ENCODE measurements at places on chromosomes 6 and 20.

DNA sequence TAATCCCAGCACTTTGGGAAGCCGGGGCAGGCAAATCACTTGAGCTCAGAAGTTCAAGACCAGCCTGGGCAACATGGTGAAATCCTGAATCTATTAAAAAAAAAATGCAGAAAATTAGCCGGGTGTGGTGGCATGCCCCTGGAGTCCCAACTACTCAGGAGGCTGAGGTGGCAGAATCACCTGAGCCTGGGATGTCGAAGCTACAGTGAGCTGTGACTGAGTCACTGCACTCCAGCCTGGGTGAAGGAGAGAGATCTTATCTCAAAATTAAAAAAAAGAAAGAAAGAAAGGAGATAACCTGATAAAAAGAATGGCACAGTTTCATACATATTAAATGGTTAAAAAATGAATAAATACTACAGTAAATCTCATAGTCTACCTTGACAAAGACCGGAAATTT lies 123.6 kb upstream of the TNFAIP3 start:
- no peak for DNase-seq

DNA sequence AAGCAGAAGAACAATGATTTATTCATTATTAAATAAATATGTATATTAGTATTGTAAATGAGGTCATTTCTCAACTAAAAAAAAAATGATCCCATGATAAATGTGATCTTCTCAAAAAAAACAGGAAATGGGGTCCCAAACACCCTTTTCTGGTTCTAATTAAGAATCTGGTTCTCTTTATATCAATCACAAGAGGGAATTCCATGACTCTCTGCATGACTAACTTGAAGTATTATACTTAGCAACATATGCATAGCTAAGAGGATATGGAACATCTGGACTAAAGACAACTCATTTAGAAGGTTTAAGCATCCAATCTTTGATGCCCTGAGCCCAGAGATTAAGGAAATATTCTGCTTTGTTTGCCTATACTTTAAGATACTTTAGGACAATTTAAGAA lies 89.7 kb upstream of the EMILIN3 start:
- no peak for DNase-seq

GRCh38 chr6:45495429-45496084 lies 117.8 kb upstream of the SUPT3H start:
- DNase-seq: no peak

DNA sequence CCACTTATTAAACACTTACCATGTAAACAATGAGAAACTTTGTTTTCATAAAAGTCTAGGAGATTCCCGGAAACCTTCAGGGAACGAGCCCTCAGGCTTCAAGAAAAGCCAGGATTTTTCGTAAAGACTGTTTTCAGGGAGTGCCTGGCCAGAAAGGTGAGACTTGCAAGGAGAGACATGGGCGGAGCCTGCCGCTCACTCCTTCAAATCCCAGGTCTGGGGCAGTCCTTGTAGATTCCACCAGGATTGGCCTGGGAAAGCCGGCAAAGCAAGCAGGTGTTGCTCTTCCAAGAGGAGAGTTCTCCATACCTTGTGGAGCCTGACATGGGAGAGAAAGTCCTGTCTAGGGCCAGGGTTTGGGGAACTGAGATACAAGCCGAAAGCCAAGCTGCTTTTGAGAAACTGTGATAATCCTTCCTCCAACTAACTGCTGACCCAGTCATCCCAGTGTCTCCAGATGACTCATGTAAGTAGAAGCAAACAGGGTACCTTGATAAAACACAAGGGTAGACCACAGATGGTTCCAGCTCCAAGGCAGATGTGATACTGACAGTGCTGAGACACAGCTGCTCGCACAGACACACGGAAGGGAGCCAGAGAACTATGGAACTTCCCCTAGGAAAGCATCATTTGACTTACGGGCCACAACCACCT lies 69.4 kb upstream of the NAA20 start:
- DNase-seq: no peak

DNA sequence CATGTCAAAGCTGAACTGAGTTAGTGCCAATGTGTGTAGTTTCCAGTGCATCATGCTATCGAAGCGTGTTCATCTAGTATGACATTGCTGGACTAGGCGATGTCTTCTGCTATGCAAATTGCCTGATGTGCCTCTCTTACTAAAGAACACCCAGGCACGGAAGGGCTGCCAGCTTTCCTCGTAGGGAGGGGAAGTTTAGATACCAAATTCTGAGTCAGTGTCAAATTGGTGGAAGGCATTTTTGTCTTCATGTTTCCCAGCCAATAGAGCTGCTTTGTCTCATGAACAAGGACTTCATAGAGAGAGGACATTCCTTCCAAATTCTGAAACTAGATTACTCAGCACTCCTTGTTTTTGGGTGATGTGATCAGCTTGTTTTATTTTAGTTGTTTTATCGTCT lies 320.1 kb downstream of the BTBD3 start:
- DNase-seq: no peak

DNA sequence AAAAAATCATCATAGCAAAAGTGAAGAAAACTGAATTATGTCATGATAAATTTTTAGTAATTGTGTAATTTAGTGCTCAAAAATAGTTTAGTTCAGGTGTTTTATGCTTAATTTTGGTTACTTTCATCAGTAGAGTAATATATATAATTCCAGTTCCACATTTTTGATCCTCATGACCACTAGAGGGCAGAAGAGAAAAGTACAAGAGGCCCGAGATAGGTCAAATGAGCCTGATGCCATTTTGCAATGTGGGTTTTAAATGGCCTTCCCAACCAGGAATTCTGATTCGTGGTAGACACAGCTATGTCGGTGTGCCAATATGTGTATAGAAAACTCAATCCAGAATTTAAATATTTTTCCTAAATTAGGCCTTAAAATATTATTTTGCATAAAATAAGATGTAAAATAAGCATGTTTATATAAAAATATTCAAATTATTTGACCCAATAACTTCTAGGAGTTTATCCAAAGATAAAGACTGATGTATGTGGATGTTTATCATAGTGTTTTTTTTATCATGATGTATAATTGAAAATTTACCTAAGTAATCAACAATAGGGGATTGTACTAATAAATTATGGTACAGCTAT lies 159.7 kb upstream of the RPS6KA2 start:
- DNase-seq: no peak

- no peak for DNase-seq
These were observed 203.7 kb downstream of the BMP7 start for GRCh38 chr20:57062696-57063270.

DNA sequence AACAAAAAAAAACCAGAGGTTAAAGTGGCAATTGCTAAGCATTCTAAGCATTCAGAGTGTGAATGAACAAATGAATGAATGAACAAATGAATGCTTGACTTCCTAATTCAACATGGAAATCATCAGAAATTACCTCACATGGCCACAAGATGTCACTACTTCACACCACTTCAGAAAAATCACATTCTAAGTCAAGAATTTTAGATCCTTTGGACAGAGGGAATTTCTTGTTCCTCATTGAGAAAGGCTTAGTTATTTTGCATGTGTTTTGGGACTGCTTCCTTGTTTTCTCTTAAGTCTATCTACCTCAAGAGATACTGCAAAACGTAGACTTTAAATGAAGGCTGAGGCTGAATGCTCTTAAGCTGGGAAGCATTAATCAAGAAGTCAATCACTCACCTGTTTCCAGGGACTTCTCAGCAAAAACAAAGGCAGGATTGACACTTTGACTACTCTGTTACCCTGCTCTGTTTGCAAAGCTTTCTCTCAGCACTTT lies 120.2 kb downstream of the MBOAT1 start:
- no peak for DNase-seq

DNA sequence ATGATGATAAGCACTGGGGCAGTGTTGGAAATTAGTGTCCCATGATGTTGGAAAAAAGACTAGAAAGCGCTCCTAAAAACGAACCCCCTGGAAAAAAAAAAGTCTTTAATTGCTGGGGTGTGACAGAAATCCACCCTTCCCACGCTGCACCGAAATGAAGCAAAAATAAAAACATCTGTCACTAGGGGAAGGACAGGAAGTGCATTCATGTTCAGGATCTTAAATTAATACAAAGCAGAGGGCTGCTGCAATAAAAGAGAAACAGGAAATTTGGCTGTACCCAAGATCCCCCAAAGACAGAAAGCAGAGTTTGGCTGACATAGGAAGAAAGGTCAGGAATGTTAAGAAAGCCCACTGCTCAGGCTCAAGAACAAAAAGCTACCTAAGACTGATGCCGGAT lies 333.9 kb downstream of the TBC1D32 start:
- DNase-seq: no peak

- DNase-seq: no peak
These were observed 33.7 kb downstream of the CYP24A1 start for GRCh38 chr20:54140067-54140466.

GRCh38 chr6:15398633-15399275 lies 152.9 kb downstream of the JARID2 start:
- DNase-seq: no peak

DNA sequence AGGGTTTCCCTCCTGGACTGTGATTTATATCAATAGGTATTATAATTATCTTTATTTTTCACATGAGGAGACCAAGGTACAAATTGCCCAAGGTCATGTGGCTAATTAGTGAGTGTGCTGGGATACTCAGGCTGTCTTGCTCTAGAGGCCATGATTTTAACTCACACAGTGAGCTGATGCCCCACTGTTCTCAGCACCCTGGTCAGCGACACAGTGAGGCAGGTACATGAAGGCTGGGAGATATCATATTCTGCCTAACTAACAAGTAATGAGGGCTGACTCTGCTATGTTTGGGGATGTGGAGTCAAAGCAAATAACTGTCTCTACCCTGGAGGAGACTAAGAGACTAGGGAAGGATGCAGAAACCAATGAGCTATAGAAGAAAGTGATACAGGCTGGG lies 501.1 kb downstream of the PTPRT start:
- no peak for DNase-seq

DNA sequence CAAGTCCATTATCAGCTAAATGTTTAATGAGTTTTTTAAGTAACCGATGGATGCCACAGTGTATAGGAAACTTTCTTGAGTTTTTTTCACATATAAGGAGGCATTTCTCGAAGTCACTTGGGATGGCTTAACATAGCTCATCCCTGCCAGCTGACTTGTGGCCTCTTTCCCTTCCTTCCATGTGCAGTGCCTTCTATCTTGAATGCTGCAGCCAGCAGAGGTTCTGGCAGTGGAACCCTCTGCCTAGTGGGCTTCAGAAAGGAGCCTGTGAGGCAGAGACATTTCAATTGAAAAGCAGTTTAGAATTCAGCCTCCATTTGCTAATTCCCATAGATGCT lies 51.9 kb downstream of the AKAP12 start:
- no peak for DNase-seq

DNA sequence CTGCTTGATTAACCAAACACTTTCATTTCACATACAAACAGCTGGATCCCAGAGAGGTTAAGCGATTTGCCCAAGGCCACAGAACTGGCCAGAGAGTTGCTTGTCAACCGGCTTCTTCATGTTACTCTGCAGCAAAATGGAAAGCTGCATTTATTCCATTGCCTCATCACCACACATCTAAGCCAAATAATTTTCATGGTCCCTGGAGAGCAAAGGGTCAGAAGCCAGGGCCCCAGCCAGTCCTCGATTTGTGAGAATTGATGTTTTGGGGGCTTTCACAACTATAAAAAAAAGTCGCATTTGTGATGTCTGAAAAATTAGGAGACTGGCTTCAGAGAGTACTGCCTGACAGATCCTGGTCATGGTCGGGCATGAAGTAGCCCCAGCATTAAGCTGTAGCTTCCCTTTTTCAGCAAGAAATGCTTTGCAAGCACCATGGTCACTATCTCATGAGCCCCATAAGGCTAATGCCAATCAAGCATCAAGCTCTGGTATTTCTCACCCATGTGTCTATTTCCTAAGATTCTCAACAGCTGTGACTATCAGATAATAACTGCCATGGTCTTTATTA lies 95.8 kb downstream of the BANF2 start:
- no peak for DNase-seq

GRCh38 chr6:85185977-85186376 lies 263.9 kb upstream of the NT5E start:
- DNase-seq: no peak

- DNase-seq: no peak
These were observed 62.0 kb upstream of the PHACTR2 start for GRCh38 chr6:143615785-143616184.

DNA sequence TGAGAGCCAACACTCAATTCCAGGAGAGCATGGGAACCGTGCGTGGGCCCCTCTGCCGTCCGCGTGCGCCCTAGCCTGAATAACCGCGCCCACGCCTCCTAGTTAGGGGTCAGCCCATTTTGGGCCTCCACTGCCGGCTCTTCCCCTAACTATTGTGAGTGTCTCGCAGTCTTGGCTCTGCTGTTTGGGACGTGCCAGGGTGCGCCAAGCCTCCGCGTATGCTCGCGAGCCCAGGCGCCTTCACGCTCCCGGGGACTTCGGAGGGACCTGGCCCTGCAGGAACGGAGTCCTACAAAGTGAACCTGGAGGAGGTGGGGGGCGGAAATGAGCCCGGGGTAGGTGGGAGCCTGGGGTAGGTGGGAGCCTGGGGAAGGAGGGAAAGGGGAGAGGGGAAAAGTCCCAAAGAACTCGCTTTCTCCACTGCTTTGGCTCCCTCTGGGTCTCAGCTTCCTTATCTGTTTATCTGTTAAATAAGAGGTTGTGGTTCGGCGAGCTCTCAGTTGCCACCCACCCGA lies 873 bp upstream of the GCM2 start:
- no peak for DNase-seq

- no peak for DNase-seq
These were observed 99.1 kb upstream of the ISM1 start for GRCh38 chr20:13121840-13122515.

DNA sequence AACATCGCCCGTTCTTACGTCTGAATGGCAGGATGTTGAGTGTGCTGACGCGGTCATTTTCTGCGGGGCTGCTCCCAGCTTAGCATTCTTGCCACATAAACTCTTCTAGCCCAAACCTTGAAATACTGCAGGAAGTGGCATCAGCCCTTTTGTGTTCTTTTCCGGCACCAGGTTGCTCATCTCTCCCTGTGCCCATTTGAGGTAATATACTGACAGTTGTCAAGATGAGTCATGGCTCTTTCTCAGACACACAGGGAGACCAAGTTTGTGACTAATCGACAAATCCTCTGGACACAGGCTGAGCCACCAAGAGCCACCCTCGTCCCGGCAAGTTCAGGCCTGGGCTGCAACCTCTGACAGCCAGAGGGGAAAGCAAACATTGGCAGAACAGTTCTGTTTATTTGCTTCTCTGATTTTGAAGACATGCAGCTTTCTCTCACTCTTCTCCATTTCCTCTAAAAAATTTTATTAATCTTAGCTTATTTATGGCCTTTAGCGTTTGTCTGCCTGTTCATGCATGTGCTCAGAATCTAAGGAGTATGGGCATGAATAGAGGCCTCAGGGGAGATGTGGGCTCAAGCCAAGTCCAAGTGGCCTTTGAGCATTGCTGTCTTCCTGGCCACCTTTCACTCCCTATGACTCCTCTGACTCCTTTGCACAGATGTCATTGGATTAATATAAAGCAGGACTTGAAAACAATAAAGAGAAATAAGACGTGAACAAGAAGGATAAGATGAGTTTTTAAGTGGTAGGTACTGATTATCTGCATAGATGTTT lies 328.2 kb upstream of the JAG1 start:
- no peak for DNase-seq

GRCh38 chr20:11432407-11432806 lies 485.3 kb upstream of the BTBD3 start:
- DNase-seq: no peak

- DNase-seq: no peak
These were observed 7.6 kb downstream of the SNX3 start for GRCh38 chr6:108253241-108253640.
